Stimulated activated CD8-positive, alpha-beta memory T cell treated with anti-CD3 and anti-CD28 coated beads, Interleukin-7, amount 100 ng/mL, for 24 hours (primary cell): ENCODE measurements at places on chromosomes 4 and X.

DNA sequence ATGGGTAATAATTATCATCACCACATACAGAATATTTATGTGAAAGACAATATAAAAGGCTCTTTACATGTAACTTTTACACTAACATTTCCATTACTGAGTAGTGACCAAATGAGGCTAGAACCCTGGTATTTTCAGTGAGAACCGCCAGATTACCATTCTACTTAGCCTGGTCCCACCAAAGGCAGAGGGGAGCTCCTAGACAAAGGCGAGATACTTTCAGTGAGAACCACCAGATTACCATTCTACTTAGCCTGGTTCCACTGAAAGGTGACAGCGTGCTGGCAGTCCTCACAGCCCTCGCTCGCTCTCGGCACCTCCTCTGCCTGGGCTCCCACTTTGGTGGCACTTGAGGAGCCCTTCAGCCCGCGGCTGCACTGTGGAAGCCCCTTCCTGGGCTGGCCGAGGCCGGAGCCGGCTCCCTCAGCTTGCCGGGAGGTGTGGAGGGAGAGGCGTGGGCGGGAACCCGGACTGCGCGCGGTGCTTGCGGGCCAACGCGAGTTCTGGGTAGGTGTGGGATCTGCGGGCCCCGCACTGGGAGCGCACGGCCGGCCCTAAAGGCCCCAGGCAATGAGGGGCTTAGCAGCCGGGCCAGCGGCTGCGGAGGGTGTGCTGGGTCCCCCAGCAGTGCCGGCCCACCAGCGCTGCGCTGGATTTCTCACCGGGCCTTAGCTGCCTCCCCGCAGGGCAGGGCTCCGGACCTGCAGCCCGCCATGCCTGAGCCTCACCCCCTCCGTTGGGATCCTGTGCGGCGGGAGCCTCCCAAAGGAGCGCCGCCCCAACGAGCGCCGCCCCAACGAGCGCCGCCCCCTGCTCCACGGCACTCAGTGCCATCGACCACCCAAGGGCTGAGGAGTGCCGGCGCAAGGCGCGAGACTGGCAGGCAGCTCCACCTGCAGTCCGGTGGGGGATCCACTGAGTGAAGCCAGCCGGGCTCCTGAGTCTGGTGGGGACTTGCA is 1276.1 kb downstream of the PCDH7 start:
- no peak for DNase-seq

DNA sequence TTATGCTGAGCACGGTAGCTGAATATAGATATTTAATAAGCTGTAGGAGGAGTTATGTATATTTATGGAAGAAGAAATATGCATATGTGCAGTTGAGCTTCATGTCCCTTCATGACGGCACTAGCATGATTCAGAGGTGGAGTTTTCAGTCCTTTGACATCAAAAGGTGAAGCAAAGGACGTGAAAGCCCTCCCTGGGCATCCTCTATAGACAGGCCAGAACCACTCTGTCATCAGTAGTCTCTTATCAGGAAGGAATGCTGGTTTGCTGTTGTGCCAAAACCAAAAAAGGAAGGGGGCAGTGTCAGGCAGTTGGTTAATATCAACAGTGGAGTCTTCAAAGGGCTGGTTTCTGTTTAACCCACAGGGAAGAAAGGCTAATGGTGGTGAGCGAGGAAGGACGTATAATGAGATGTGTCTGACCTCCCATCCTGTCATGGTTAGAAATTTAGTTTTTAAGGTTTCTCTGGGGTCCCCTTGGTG is 23.5 kb upstream of the IL2 start:
- DNase-seq, result no peak

- no peak for DNase-seq
Observed at GRCh38 chr4:170697045-170697444, 607.3 kb upstream of the AADAT start.

DNA sequence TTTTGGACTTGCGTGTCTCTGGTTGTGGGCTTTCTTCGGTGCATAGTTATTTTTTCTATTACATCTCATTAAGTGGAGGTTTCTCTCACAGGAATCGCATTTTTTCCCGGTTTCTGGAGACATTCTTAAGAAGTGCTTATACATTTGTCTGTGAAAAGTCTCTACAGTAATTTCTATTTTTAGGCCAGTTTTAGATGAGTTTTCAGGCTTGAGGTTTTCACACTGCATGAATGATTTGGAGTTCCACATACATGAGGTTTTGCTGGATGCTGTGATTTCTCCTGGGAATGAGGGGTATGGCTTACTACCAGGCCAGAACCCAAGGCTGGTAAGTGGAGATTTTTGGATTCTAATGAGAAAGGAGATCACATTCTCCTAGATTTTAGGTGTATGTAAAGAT is 422.6 kb upstream of the SLIT2 start:
- no peak for DNase-seq

GRCh38 chr4:62487016-62487415 is 1286.9 kb downstream of the ADGRL3 start:
- no peak for DNase-seq

- DNase-seq, result no peak
Observed at GRCh38 chrX:118271775-118272174, 74.1 kb upstream of the WDR44 start.

DNA sequence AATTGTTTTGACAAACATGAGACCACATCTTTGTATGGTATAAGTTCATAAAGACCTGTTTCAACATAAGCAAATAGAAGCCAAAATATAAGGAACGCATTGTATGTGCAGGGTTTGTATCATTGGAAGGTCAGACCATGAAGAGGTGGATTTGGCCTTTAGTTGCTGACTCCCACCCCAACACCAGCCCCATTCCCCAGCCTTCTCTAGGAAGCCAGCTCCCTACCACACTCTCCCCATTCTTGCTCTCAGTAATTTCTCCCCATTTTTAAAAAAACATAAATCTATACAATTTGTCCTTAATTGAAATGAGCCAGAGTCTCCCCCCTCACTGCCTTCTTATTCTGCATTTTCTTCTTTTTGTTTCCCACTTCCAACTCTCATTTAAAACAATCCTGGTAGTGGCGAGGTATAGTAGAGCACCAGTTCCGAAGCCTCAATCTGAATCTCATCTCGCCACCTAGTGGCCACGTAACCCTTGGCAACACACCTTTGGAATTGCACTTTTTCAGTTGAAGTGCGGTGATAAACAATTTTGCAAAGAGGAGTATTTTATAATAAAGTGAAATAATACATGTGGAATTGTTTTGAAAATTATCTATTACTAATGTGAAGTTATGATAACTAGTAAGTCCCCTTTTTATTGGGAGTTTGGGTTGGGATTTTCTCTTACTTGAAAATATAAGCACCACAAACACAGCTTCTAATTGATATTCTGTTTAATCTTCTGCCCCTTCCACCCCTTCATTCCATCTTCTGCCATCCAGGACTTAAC is 126.6 kb downstream of the ASB9 start:
- no peak for DNase-seq

GRCh38 chr4:15717657-15718416 is 15.0 kb downstream of the BST1 start:
- no peak for DNase-seq

- no peak for DNase-seq
Observed at GRCh38 chr4:163673848-163674697, 179.6 kb downstream of the TMA16 start.

GRCh38 chr4:126046081-126046614 is 731.4 kb downstream of the FAT4 start:
- DNase-seq, result no peak

DNA sequence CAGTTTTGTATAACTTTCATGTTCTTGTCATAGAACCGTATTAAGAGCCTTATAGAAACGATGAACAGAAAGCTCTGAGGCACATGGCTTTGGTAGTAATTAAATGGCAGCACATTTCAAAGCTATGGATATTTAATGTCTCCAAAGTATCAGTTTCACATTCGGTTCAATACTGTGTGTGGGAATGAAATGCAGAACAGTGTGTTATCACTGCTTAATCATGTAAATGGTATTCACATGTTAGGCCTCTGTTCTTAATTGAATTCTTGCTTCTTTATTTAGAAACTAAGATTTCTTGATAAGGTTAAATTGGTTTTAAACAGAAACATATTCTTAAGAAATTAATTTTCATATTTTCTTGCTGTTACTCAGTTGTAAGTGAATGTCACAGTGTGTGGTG is 701.0 kb upstream of the PITX2 start:
- no peak for DNase-seq

GRCh38 chrX:40514376-40514775 is 66.4 kb upstream of the ATP6AP2 start:
- no peak for DNase-seq

GRCh38 chrX:110172215-110172614 is 145.7 kb downstream of the AMMECR1 start:
- no peak for DNase-seq

GRCh38 chr4:75985116-75985515 is 5.6 kb downstream of the SDAD1 start:
- DNase-seq, result no peak

- DNase-seq, result no peak
Observed at GRCh38 chr4:156193800-156194199, 240.1 kb upstream of the CTSO start.

- no peak for DNase-seq
Observed at GRCh38 chr4:23614284-23614892, 275.5 kb downstream of the PPARGC1A start.

DNA sequence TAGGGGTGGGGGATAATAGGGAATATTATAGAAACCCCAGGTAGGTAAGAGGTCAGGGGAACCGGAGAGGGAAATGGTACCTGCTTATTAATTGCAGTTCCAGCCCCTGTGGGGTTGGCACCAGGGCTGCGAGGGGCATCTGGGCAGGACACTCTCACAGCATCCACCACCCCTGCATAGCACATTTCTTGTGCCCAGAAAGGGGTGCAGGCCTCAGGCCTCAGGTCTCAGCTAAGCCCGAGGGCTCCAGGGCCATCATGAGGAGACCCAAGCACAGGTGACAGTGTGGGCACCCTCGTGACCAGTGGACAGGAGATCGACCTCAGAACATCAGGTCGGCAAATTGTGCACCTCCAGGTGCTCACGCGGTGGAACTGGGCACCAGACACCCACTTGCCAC is 164.7 kb downstream of the EVC2 start:
- DNase-seq, result no peak

DNA sequence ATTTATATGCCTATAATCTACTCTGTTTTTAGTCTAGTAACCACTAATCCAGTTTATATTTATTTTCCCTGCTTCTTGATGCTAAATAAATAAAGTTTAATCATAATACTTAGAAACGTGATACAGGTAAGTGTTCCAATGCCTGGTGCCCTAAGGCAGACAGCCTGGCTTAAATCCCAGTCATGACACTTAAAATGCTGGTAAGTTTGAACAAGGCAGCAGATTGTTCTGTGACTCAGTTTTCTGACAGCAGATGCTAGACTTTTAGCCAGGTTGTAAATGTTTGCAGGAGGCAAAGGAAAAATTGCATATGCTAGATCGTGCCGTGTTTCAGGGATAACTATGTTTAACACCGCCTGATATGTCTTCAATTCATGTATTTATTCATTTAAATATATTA is 2661.6 kb downstream of the PCDH7 start:
- DNase-seq, result no peak

DNA sequence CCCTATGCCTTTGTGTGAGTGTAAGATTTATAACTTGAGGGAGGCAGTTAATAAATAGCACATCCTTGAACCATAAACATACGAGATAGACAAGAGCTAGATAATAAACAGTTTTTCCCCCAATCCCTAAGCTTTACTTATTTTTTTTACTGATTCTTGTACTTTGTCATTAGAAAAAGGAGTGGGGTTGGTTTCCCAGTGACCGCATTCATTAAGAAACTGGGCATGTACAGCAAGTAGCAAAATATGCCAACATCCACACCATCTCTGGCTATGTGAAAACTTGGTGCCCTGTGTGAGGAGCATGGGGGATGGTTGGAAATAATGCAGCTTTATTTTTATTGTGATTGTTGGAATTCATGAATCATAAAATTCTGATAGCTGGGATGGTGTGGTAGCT is 176.2 kb downstream of the CBR4 start:
- DNase-seq, result no peak

GRCh38 chr4:123198706-123199105 is 197.9 kb upstream of the SPRY1 start:
- DNase-seq, result no peak

- no peak for DNase-seq
Observed at GRCh38 chrX:112698946-112699345, 19.2 kb upstream of the LHFPL1 start.

DNA sequence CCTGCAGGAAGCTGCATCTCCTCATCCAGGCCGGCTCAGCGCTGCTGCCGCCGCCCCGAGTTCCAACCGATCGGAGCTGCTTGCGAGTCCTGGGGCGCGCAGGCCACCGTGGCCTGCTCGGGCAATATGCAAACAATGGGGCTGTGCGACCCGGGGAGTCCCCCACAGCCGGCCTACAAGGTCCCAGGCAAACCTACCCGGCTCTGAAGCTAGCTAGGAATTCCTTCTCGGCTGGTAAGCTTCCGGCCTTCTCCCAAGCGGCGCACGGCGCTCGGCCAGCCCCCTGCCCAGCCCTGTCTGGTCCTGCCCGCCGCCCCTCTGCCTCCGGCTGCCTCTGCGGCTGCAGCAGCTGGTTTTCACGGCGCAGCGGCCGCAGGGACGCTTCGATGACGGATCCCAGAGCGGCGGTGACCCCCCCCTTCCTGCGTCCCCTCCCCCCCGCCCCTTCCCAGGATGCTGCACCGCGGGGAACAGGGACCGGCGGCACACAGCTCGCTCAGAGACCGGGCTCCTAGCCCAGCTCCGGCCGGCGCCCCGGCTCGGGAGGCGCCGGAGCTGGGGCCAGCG is 59.4 kb downstream of the TSC22D3 start:
- no peak for DNase-seq

GRCh38 chrX:133980406-133980805 is 5.0 kb downstream of the GPC3 start:
- DNase-seq, result no peak

GRCh38 chr4:154928640-154929257 is 147.7 kb downstream of the RBM46 start:
- no peak for DNase-seq

DNA sequence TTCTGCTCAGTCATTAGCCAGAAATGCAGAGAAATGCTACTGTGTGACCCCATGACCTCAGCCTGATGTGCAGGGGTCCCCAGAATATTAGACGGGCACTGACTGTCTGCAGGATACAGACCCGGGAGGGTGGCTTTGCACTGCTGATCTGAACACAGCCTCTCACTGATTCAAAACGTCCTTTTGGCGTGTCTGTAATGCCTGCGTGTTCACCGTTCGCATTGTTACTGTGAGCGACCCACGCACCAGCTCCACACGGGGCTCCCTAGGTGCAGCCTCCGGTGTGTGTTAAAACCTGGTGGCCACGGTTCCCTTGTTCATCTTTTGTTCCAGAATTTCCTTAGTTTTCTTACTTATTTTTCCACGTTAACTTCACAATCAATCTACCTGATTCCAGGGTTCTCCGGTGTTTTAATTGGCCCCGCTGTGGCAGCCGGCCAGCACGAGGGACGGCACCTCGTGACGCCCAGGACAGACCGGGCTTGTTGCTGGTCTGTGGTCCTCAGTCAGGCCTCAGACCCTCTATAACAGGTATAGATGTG is 32.0 kb upstream of the SPON2 start:
- no peak for DNase-seq

DNA sequence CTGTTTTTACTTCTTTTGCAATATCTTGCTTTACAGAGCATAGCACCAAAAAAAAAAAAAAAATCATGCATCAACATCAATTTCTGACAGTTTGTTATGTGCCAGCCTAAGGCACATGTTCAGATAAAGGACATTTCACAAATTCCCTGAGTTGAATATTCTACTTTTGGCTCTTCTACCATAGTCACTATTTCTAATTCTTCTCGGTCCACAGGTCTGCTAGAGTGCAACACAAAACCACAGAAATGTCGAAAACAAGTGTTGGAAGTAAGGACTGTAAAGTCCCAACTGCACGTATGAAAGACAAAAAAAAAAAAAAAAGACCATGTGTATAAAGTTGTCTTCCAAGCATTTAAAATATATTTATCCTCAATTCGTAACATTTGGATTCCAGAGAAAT is 494.2 kb upstream of the INTU start:
- no peak for DNase-seq

GRCh38 chr4:147479786-147480185 is 1.1 kb upstream of the EDNRA start:
- no peak for DNase-seq
